Ovary (tissue), 10 donors: ENCODE measurements at places on chromosomes 1 and 21. TPM values are rescaled to one million over a fixed set of nuclear protein-coding genes. Genes with fewer than 3 reads are reported as not detected.

Gene PTAFR
- total RNA-seq, result 0.88 TPM

Gene USH2A
- total RNA-seq, result not detected

GRCh38 chr1:207888652-207889051, 22.3 kb downstream of the CD34 start:
- DNase-seq, result no peak

- DNase-seq, result no peak
Observed at GRCh38 chr1:223257856-223258550, 106.0 kb downstream of the SUSD4 start.

- peak; percentile 42 for DNase-seq
Observed at GRCh38 chr1:76901158-76901767, 34.0 kb downstream of the ST6GALNAC5 start.

Gene IFI44L
- total RNA-seq, result 4.3 TPM

Gene CD53
- total RNA-seq, result 6.3 TPM

GRCh38 chr1:91684481-91685196, 184.0 kb downstream of the CDC7 start:
- DNase-seq, result no peak

DNA sequence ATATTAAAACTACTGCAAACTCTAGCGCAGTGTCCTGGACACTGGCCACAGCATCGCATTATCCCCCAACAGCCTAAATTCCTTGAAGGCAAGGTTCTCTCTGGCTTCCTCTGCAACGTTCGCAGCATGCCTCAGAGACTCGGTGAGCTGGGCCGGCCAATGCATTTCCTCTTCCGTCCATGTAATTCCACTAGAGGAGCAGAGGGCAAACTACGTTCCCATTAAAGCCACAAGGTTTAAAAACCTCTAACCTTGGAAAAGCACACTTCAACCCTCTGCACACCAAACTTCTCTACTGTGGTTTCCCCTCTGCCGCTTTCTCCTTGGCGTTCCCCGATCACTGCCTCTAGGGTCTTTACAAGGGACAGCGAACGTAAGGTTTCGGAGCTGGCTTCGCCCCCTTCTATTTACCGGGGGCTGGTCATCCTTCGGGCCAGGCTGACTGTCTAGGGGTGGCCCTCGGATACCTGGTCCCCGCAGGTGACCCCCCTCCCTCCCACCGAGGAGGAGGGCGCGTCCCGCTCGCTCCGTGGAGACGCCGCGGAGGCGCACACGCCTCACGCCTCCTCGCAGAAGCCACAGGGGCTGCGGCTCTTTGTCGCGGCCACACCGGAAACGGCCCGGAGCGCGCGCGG, 456 bp upstream of the SMYD2 start:
- DNase-seq, result peak; percentile 42
